ENCODE measurements at places on chromosomes 3 and 15. TPM values are rescaled to one million over a fixed set of nuclear protein-coding genes. Genes with fewer than 3 reads are reported as not detected.

DNA sequence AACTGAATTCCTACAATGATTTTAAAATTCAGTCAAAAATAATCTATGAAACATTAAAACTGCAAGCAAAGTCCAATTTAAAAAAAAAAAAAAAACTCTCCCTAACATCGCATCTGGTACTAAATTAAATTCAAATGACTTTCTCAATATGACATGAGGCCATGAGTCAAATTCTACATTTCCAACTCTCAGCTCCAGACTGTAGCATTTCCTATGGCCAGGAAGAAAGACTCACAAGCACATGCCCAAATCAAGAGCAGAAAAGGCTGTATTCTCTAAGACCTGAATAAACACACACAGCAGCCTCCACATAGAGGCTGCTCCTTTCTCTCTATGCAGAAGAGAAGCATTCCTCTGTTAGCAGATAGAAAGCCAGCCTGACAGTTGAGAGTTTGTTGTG, 729.2 kb downstream of the ROBO1 start:
- no peak for DNase-seq

The TGM4 gene
- under 0.01 TPM for total RNA-seq

The SCAMP5 gene
- total RNA-seq: 0.36 TPM

The DAPK2 gene
- total RNA-seq: 0.36 TPM
